ENCODE measurements at places on chromosomes 4 and X.
A peak's percentile ranks its signal among the peaks of the same experiment; 100 is the strongest.

DNA sequence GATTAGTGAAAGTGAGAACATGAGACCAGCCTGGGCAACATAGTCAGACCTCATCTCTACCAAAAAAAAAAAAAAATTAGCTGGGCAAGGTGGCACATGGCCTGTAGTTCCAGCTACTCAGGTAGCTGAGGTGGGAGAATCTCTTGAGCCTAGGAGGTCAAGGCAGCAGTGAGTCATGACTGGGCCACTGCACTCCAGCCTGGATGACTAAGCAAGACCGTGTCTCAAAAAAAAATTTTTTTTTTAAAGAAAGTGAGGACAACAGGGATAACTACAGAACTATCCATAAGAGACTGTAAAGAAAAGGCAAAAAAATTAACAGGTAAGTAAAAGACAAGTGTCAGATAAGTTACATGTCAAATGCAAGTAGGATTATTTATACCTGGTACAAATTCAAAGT, 13.5 kb upstream of the SPP1 start:
- DNase-seq: no peak

DNA sequence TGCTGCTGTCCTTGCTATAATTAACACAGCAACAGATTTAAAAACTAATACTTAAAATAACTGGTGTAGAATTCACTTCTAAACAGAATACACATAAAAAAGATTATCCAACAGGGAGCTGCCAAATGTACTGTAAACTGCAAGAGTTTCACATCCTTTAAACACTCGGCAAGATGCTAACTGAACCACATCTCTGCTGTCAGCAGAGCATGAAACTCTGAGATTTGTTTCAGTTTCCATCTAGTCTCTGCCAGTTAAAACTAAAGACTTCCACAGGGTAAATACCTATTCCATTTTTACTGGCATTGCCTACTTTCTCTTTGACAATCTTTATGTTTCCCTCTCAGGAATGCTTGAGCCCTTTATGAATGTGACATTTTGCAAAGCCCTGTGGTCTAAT, 127.7 kb downstream of the SLC7A11 start:
- DNase-seq: no peak

DNA sequence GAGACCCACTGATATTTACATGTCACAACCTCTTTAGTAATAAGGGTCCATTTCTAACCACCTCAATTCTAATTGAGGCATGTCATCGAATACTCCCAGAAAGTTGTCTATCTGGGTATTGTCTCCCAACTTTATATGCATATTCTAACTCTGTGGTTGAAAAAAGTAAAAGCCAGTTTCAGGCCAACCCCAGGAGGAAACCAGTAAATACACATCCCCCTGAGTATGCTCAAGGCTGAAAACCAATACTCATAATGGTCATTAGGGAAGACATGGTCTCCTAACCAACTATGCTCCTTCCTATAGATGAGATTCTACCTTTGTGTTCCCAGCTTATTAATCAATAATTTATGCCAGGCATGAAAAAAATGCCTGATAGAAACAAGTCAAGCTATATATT, 96.6 kb downstream of the SH3KBP1 start:
- DNase-seq: no peak

DNA sequence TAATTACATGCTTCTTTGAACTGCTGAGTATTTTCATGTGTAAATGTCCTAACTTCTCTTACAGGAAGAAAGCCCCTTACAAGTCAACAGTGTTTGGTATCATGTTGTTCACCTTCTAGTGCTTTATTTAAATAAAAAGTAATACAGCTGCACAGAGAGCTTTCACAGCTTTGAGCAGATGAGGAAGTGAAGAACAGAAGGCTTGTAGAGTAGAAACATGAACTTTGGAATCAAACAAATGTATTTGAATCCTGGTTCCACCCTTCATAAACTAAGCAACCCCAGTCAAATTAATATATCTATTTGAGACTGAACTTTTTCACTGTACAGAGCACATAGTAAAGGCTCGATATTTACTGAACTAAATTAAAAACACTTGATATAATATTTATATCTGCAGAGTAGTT, 120.5 kb downstream of the CAMK2D start:
- DNase-seq: no peak

GRCh38 chr4:169314906-169315305, 44.1 kb upstream of the SH3RF1 start:
- no peak for DNase-seq

GRCh38 chr4:60683357-60683756, 516.8 kb upstream of the ADGRL3 start:
- no peak for DNase-seq

- DNase-seq: no peak
Measured at GRCh38 chr4:76514087-76514486, 79.1 kb downstream of the SHROOM3 start.

DNA sequence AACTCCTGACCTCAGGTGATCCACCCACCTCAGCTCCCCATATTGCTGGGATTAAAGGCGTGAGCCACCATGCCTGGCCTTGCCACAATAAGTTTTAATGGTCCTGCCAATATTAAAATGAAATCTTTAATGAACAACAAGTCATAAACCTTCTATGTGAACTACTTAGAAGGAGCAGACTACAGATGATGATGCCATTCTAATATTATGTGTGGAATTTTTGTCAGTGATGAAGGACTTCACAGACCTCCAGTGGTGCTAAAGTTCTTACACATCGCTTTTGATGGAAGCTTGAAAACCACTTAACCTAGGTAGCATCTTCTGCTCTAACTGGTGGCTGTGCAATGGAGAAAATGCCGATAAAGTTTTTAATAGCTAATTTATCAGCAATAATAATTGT, 331.4 kb downstream of the CCSER1 start:
- DNase-seq: no peak

DNA sequence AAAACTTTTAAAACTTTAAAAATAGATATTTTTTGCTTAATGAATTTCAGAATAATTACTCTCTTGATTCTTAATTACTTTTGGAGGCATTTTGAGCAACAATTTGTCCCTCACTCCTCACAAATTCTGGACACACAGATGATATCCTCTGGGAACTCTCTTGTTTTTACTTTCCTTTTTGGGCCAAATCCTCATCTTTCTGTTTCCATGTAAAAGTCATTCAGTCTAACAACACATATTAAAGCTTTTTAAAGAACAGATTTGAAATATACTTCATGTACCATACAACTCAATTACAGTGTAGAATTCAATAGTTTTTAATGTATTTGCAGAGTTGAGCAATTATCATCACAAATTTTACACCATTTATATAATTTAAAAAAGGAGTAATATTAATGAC, 983.1 kb downstream of the STIM2 start:
- no peak for DNase-seq

DNA sequence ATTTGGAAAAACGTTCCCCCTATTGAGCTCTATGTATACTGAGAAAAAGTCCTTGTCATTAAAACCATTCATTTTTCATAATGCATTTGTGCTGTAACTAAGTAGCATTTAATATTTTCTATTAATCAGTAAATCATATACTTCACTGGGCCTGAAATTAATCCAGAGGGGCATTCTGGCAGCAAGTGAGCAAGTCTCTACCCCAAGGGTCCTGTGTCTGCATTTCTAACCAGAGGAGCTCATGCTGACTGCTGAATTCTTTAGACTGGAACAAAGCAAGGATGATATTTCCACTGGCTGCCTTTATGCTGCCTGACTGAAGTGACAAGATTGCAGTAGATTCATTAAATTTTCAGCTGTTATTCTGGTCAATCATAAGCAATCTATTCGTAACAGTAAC, 246.5 kb downstream of the SLITRK2 start:
- DNase-seq: no peak

DNA sequence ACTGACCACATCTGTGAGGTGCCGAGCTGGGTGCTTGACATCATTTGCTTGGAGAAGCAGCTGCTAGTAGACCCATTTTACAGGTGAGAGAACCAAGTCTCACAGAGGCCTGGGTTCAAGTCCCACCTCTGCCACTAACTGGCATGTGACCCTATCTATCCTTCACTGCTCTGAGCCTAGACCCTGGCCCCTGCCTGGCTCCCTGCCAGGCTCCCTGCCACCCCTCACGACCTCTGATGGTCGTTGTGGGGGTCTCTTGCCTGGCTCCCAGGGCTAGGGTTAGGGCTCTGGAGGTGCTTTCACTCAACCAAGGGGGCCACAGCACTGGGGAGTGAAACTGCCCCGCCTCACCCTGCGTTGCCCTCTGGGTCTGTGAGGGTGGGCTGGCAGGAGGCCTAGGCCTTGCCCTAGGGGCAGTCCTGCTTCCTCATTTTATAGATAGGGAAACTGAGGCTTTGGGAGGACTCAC, 7.2 kb upstream of the ADD1 start:
- DNase-seq: no peak

- no peak for DNase-seq
Measured at GRCh38 chrX:48966796-48967579, 4.7 kb downstream of the KCND1 start.

GRCh38 chr4:74161666-74162450, 3.9 kb downstream of the MTHFD2L start:
- no peak for DNase-seq

- DNase-seq: no peak
Measured at GRCh38 chr4:77593993-77594392, 11.6 kb upstream of the CXCL13 start.

DNA sequence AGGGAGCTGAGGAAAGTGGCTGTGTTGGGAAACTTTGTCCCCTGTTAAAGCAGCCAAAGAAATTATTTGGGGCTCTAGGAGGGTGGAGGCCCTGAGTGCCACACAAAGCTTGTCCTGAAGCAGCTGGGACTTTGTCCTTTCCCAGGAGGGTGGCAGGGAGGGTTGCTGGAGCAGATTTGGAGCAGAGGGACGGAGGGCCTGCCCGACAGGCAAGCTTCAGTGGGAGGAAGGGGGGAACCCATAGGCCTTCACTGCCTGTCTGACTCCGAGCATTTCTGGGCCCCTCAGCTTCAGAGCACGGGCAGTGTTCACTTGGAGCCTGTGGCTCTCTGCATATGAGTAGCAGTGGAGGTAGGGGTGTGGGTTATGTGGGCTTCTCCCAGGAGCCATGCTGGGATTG, 7.2 kb upstream of the CNGA2 start:
- DNase-seq: no peak

GRCh38 chrX:50629774-50630173, 159.1 kb upstream of the DGKK start:
- no peak for DNase-seq

DNA sequence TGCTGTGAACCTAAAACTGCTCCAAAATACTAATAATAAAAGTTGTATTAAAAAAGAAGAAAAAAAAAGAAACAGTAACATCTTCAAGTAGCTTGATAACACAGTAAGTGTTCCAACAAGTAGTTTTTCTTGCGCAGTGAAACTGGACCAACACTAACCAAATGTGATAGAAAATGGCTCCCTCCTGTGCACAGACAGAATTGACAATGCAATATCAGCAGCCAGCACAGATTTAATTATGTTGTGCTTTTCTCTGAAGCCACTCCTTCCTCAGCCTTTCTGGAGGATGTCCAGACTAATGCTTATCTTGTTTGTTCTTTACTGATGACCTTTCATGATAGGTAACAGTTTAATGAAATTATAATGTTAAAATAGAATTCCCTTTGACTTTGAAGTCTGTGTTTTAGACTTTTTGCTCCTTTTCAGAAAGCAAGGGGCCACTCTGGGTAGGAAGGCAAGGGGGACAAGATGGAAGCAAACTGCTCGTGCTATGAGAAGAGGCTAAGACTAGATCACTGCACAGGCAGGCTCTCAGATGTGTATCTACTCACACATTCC, 147.1 kb upstream of the RPL34 start:
- no peak for DNase-seq

- DNase-seq: no peak
Measured at GRCh38 chr4:108359986-108360681, 191.4 kb upstream of the LEF1 start.

GRCh38 chr4:13329963-13330362, 154.2 kb downstream of the RAB28 start:
- DNase-seq: peak; percentile 2

DNA sequence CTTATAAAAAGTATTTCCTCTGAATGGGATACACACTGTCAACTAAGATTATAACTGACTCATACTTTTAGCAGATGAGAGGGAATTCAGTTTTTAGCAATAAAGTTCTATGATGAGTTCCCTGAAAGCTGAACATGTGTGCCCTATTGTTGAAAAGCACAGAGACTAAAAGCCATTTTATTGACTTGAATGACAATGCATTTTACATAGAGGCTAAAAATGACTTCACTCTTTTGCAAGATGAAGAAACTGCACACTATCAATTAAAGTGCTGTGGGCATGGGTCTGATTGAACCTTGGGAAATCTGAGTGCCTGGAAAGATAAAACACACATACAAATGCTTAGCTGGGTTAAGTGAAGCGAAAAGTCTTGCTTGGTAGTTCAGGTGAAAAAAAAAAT, 633.4 kb downstream of the PDHA2 start:
- no peak for DNase-seq

DNA sequence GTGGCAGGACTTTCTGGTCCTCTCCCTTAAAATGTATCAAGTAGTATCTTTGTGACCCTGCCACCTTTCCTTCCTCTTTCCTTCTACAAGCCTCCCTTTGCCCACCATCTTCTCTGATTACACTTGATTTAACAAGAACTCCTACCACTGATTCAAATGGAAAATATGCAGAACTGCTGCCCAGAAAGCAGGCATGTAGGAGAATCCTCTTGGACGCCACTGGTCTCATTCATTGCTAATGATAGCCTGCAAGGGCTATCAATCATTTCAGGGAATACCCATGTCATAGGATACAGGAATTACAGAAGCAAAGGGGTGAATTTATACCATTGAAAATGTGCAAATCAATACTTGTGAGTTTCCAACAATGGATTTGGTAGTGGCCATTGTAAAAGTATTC, 294.6 kb upstream of the NRK start:
- no peak for DNase-seq

GRCh38 chr4:57444671-57445070, 334.5 kb upstream of the IGFBP7 start:
- no peak for DNase-seq

DNA sequence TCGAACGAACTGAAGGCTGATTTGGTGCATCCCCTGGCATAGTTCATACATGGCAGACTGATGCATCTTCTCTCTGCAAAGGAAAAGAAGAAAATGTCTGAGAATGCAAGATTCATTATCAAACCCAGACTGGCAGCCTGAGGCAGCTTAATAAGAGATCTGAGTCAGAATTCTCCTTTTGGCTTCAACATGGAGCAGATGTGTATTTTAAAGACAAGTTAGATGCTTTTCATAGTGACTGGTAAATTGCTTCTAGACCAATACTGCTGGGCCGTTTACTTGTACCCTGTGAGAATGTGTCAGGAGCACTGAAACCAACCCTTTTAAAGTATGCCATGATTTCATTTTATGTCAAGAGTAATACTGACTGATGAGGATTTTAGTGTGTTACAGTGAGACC, 322.0 kb downstream of the NR3C2 start:
- DNase-seq: no peak

DNA sequence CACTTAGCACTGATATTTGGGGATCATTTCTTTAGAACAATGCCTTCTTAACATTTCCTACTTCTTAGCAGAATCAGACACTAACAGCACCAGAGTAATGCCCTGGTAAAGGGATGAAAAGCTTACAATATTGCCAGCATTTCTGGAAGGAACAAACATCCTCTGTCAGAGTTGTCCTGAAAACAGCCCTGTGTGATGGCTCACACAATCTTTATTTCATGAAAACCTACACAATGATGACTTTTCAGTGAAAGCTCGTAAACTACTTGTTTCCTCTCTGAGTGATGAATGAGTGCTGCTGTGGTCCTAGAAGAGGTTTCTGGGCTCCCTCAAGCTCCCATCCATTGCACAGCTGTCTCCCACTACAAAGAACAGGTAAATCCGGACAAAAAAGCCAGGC, 52.8 kb downstream of the GPC4 start:
- DNase-seq: no peak
